ENCODE measurements at places on chromosomes 1 and 21.

DNA sequence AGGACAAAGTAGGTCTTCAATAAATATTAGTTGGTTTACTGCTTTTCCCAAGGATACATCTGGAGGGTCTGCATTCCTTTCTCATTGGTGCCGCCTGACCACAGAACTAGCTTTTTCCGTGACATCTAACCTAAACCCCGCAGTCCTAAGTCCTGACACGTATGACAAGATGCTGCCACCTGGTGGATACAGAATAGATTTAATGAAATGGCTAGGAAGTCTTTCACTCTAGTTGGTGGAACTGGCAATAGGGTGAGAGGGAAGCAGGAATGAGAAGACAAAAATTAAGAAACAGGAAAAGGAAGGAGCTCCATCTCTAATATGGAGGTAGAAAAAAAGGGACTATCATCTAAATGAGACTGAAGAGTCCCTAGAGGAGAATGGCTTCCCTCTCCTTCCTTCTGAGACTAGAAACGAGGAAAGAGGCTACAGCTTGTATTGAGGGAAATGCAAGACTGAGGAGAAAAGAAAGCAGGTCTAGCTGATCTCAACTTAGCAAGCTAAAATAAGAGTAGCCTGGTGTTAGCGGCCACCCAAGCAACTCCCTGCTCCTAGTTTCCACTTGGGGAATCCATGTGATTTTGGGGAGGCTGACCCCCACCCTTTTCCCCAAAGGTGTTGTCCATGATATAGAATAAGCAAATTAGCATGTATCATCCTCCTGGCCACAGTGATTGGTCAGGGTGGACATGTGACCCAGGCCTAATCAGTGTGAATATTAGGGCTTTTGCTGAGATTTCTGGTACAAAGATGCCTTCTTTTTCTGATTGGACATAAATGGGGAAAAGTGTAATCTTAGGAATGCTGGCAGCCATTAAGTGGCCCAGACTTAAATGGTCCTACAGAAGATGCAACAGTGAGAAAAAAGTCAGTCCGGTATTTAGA, 5.9 kb downstream of the RFX5 start:
- peak; percentile 72 for DNase-seq

GRCh38 chr1:207112616-207113296, 8.7 kb downstream of the C4BPA start:
- no peak for DNase-seq

DNA sequence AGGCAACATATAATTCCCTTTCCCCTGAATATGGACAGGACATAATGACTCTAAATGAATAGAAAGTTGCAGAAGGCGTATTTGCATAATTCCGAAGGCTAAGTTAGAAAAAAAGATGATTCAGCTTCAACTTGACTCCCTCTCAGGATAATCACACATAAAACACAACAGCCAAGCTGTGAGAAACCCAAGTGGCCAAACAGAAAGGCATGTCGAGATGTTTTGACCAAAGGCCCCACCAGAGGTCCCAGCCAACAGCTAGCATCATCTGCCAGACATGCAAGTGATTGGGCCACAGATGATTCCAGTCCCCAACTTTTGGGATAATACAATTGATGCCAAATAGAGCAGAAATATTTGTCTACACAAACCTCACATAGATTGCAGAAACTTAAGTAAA, 444.9 kb downstream of the LTN1 start:
- no peak for DNase-seq

DNA sequence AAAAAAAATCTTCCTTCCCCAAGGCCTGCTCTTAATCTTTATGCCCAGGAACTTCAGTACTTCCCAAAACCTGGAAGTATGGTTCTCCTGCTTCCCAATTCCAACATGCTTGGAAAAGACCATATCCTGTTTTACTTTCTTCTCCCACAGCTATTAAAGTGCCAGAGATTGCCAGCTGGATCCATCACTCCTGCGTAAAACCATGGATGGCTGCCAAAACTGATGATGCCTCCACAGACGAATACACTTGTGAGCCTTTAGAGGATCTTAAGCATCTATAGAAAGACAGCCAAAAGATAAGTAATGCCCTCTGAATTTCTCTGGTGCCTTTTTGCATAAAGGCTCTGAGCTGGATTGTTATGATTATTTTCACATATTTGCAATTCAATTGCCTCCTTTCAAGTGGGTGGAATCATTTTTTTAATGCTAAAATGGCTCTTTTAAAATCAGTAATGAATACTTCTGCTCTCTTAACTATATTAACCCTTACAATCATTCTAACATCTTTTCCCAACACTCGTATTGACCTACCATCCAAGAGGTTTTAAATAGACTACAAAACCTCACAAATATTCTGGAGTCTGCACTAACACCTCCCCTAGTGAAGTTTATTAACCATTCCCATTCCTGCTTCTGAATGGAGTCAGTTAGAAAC, 1807.8 kb downstream of the BRINP3 start:
- peak; percentile 23 for DNase-seq

- no peak for DNase-seq
These were observed 44.1 kb downstream of the KIF26B start for GRCh38 chr1:245198748-245199516.
